Stimulated activated CD4-positive, alpha-beta T cell treated with anti-CD3 and anti-CD28 coated beads, Interleukin-15, amount 100 ng/mL, for 48 hours (primary cell): ENCODE measurements at places on chromosomes 2 and 18.

DNA sequence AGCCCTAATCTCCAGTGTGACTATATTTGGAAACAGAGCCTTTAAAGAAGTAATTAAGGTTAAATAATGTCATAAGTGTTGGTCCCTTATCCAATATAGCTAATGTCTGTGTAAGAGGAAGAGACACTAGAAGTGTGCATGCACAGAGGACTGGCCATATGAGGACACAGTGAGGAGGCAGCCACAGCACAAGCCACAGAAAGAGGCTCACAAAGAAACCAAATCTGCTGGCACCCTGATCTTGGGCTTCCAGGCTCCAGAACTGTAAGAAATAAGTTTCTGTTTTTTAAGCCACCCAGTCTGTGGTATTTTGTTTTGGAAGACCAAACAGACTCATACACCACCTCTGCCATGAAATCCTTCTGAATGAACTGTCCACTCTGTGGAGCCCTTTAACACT lies 186.4 kb upstream of the SLC39A10 start:
- no peak for DNase-seq

DNA sequence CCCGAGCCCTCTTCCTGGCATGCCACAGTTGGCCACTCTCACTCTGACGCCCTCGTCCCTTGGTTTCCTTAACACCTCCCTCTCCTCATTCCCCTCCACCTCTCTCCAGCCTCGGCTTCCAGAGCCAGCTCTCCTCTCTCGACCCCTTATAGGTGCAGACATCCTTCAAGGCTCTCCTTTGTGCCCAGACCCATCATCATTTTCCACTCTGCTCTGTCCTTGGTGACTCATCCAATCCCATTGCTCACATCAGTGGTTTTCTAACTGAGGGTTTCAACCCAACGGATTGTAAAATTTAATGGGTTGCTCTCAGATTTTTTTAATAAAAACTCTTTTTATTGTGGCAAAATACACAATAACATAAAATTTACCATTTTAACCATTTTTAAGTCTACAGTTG lies 6.2 kb downstream of the ST8SIA5 start:
- no peak for DNase-seq

- DNase-seq, result no peak
These were observed 185.3 kb downstream of the PRKCE start for GRCh38 chr2:45836740-45837139.

- DNase-seq, result no peak
These were observed 10.1 kb upstream of the LRPPRC start for GRCh38 chr2:44005846-44006245.

DNA sequence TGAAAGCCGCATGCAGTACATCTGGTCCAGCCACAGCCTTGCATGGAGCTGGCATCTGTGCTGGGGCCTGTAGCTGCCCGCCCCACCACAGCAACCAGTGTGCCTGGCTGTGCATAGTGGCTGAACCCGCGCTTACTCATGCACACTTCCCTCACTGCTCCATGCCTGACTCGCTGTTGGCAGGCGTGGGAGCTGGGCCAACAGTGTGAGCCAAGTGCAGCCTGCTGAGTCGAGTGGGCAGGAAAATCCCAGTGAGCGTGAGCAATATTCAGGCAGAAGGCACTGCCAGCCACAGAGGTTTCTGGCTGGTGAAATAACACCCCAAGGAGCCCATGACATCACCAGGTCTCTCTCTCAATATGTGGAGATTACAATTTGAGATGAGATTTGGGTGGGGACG lies 1674.1 kb upstream of the TMEFF2 start:
- no peak for DNase-seq

GRCh38 chr2:16429002-16429401 lies 236.6 kb downstream of the CYRIA start:
- no peak for DNase-seq

- DNase-seq, result no peak
These were observed 4.7 kb upstream of the DNAJB2 start for GRCh38 chr2:219274361-219274921.

GRCh38 chr2:98037206-98037605 lies 41.5 kb upstream of the TMEM131 start:
- no peak for DNase-seq

GRCh38 chr2:174450021-174450816 lies 36.6 kb downstream of the GPR155 start:
- DNase-seq, result no peak

- DNase-seq, result no peak
These were observed 2.6 kb downstream of the STK25 start for GRCh38 chr2:241505781-241506201.

GRCh38 chr2:55961318-55961911 lies 37.8 kb upstream of the EFEMP1 start:
- DNase-seq, result no peak

DNA sequence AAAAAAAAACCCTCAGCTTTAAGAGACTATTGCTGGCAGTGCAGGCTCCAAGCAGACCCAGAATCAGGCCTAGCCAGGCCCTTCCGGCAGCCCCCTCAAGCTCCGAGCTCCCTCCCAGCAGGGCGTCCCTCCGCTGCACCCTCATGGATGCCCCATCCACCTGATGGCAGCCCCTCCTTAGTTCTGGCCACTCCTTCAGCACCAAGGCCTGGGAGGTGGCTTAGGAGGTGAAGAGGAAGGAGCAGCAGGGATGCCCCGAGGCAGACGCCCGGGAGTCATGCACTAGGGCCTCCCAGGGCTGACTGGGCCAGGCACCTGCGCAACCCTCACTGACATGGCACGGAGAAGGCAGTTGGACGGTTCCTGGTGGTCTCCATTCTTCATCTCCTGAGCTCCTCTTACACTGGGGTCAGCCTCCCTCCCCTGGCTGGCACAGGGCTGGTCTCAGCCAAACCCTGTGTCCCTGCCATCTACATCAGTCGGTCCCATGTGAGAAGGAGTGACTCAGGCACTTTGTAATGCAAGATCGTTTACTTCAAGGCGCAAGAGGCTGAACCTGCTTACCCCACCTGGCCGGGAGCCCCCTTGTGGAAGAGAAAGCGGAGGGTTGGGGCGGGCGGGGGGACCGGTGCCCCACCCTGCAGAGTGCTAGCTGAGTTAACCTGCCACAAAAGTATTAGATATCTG lies 53.5 kb upstream of the ID2 start:
- DNase-seq, result no peak

DNA sequence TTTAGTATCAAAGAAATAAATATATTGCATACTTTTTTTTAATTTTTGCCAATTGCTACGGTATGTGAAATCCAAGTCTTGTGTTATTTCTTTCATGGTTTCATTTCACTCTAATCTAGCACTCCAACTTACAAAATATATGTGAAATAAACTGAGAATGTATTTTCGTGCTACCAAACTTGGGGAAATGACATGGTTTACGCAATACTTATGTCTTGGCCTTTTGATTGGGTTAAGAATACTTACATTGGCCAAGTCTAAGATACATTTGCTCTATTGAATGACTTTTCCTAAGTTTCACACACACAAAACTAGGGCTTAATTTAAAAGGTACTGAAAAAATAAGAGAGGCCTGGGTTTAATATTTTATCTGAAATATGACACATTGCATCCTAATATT lies 80.5 kb downstream of the VRK2 start:
- DNase-seq, result no peak

- DNase-seq, result no peak
These were observed 219.3 kb upstream of the OSR1 start for GRCh38 chr2:19577723-19578122.

- no peak for DNase-seq
These were observed 149.8 kb downstream of the OSR1 start for GRCh38 chr2:19208479-19209199.

GRCh38 chr2:15242936-15243461 lies 318.1 kb downstream of the NBAS start:
- DNase-seq, result no peak

GRCh38 chr2:190742431-190742830 lies 93.5 kb downstream of the NAB1 start:
- DNase-seq, result no peak

DNA sequence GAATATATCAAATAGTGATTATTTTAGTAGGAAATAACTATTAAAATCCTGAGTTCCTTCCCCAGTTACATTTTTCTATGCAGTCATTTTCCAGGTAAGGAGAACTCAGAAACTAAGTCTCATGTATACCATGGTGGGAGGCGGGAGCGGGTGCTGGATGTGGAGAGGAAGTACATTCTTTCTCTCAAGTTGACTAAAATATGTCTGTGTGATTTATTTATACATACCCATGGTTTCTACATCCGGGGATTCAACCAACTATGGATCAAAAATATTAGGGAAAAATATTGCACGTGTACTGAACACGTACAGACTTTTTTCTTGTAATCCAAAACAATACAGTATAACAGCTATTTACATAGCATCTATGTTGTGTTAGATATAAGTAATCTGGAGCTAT lies 6.8 kb downstream of the ZCCHC2 start:
- DNase-seq, result no peak

GRCh38 chr18:37873416-37873815 lies 307.8 kb upstream of the CELF4 start:
- no peak for DNase-seq

GRCh38 chr2:224086226-224086914 lies 47.3 kb upstream of the SERPINE2 start:
- DNase-seq, result no peak

- DNase-seq, result no peak
These were observed 725.1 kb downstream of the EPHA4 start for GRCh38 chr2:220847006-220847405.

DNA sequence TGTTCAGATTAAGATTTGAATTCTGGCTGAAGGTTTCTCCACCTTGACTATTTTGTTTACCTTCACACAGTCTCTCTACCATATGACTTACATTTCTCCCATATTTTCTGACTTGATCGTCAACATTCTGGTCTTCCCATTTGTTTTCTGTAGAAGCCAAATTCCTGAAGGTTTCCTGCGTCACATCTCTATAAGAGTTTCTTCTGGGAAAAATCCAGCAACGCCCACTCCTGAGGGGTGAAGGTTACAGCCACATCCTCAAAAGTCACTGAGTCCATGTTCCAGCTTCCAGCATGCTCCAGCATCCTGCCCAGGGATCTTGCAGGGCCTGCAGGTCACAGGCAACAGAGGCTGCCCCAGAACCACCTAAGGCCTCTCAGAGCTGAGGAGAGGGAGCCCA lies 47.5 kb downstream of the NBEAL1 start:
- no peak for DNase-seq

GRCh38 chr2:71102981-71103681 lies 26.9 kb downstream of the MCEE start:
- no peak for DNase-seq

DNA sequence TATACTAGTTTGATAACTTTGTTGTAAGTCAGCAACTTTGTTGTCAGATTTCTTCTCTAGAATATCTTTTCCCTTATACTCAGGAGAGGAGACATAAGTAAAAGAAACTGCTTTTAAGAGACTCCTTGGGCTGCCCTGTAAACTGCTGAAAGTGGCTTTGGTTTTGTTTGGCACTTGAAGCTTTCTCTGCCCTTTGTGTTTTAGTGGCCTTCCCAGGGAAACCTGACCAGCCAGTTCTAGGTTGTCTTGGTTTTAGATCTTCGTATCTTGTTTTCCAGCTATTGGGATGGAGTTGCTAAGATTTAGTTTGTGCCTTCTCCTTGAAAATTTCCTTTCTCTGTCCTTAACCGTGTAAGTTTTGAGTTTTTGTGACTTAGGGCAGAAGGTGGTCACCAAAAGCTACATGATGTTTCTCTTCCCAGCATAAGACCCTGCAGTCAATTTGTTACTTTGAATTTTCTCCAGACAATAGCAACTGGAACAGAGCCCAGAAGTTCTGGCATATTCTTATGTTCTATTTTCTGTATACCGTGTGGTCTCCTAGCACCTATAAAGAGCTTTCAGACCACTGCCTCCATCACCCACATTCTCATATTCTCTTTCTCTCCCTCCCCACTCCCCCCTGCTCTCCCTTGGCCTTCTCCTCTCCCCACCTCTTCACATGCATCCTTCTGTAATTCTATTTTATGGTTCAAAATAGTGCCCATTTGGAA lies 81.1 kb downstream of the BOLA3 start:
- DNase-seq, result no peak
